ENCODE measurements at places on chromosomes 1 and 21.

- no peak for DNase-seq
Observed at GRCh38 chr1:209364716-209365115, 218.8 kb upstream of the CAMK1G start.

- no peak for DNase-seq
Observed at GRCh38 chr1:16433030-16433429, 4.2 kb downstream of the SPATA21 start.

DNA sequence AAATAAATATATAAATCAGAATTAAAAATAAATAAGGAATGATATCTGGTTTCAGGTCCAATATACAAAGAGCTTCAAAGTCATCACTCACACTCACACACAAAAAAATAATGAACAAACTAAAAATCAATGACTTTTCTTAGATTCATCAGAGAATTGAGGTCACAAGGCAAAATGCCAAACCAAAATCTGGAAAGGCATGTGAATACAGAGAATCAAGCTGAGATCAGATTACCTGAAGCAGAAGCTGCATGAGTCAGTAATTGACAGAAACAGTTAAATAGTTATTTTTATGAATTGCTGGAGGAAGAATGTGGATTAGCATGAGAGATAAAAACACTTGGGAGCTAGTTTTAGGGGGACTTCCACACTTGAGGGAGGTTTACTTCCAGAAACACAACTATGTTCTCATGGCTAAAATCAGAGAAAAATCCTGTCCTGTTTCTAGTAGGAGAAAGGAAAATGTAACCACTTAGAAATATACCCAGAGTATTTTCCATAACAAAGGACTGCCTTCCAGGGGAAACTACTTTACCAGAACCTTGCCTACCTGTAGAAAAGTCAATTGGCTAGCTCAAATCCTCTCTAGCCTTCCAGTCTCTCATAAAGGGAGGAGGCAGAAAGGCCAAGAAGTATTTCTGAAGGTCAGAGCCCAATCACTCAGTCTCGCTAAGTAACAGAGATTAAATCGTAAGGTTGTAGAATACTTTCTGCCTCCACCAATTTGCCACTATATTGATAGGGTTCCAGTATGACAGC lies 536.6 kb upstream of the NR5A2 start:
- no peak for DNase-seq

GRCh38 chr1:56972976-56973375 lies 7.2 kb upstream of the C8B start:
- no peak for DNase-seq

DNA sequence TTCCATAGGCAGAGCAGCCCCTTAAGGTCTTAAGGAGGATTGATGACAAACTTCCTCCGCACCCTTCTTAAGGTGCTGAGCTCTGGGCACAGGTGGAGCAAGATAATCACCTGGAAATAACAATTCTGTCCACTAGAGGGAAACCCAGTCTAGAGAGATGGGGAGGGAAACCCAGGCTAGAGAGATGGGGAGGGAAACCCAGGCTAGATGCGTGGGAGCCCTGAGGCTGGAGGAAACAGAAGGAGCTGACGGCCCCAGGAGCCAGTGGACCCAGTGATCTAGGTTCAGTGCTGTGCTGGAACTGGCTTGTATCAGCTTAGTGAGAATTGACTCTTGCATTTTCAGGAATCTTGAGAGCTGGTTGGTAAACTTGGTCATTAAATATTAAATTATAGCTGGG lies 17.8 kb upstream of the MYCL start:
- DNase-seq, result no peak

- no peak for DNase-seq
Observed at GRCh38 chr1:17569200-17570139, 30.0 kb downstream of the ARHGEF10L start.

DNA sequence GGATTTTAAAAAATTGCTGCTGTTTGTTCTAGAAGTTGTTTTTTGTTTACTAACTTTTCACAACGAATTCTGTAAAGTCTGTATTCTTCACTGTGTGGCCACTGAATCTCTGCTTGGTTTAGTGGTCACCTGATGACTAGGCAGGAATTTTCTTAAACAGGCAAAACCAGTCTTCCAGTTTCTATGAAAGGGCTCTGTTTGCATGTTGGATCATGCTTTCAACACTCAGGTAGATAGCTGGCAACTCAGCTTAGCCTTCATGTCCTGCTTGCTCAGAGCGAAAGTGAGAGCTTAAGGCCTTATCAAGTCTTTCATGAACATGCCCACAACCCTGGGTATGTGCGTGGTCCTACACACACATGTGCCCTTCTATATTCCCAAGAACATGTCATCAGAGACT lies 52.4 kb upstream of the CCDC190 start:
- no peak for DNase-seq

GRCh38 chr1:182740120-182740519 lies 49.5 kb upstream of the NPL start:
- no peak for DNase-seq

- no peak for DNase-seq
Observed at GRCh38 chr1:56322211-56322610, 257.2 kb downstream of the PLPP3 start.

DNA sequence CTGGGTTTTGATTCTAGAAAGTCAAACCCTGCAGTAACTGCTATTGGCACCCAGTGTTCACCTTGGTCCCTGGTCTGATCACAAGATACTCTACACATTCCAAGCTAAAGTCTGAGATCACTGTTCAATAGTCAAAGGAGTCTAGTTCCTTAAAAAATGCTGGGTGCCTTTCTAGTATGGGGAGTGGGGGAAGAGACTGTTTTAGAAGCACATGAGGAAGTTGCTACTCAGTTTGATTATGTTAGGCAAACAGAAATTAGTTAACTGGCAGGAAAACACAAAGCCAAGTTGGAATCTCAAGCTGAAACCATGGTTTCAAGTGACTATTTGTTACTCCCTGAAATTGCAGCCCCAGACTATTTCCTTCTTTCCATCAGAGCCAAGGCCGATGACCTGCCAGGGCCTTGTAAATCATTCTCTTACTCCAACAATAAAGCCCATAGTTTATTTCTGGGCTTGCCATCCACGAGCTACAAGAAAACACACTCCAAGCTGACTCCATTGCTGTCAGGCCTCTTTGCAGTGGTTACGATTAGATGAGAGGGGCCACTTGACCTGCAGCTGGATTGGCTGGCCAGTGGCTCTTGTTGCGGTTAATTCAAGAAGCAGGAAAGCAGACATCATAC lies 21.1 kb upstream of the VTCN1 start:
- no peak for DNase-seq

GRCh38 chr1:202698276-202698675 lies 12.0 kb downstream of the SYT2 start:
- no peak for DNase-seq

DNA sequence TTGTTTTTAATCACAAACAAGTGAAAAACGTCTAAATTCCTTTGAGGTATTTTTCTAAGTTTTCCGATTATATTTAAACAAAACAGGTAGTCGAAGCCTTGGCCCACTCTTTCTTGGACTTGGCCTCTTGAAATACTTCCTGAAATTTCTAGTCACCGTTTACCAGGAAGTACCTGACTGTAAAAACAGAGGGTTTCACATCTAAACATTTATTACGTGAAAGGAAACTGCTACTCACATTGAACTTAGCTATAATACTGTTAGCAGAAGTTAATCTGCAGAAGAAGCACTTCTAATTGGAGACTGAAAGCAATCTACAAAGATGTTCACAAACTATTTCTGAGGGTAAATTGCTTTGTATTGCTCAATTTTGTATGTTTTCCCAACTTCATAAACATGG lies 526.0 kb upstream of the ADGRL4 start:
- no peak for DNase-seq

GRCh38 chr1:246624091-246624490 lies 57.8 kb downstream of the CNST start:
- no peak for DNase-seq

DNA sequence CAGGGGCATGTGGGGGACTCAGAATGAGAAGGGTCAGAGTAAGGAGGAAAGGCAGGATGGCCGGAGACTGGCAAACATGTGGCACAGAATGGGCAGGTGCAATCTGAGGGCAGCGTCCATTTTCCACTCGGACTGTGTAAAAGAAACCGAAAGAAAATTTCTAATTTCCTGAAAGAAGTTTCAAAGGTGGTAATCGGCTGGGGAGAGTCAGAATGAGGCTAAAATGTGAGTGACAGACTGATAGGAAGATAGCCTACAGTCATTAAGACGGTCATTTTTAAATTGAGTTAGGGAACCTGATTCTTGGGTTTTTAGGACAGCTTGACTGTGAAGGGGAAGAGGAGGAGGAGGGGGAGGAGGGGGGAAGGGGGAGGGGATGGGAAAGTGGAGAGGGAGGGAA lies 23.6 kb downstream of the COA6 start:
- DNase-seq, result no peak

DNA sequence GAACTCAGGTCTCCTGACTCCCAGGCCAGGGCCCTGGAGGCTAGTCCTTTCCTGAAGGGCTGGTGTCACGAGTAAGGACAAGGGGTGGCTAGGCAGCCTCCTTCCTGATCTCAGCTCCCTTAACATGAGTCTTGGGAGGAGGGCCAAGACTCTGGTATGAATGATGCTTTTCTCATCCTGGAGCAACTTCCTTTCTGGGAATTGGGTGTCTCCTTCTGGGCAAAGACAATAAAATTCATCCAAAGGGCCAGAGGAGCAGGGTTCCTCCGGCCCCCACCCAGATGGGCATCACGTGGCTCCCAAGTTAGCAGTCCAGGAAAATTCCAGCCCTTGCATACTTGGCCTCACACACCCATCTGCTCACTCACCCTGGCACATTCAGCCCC lies at the start of gene FAM167B:
Gene FAM167B, plus strand, starts transcription at position 335 of the 386 bp plus-strand sequence. CDS start 200 bp downstream, outside the sequence.
- no peak for DNase-seq
